ENCODE measurements at places on chromosomes 6 and 20. TPM values are rescaled to one million over a fixed set of nuclear protein-coding genes. Genes with fewer than 3 reads are reported as not detected.
A peak's percentile ranks its signal among the peaks of the same experiment; 100 is the strongest.

The TRAPPC3L gene
- not detected for total RNA-seq

The DLGAP4 gene
- total RNA-seq: 62.9 TPM

The RIPK1 gene
- total RNA-seq: 18.7 TPM

The MAS1 gene
- not detected for total RNA-seq

The CPNE1 gene
- 225 TPM for total RNA-seq

- H3K27me3 ChIP-seq: no peaks in the 10 kb centered on the region
- H3K27ac ChIP-seq: no peak overlapping the region
- DNase-seq: no peak
- H3K4me3 ChIP-seq: no peak overlapping the region
- H3K4me1 ChIP-seq: no peaks in the 10 kb centered on the region
Observed at GRCh38 chr6:96196633-96197032, 180.9 kb downstream of the FUT9 start.

GRCh38 chr6:96975852-96976251, 51.3 kb downstream of the KLHL32 start:
- H3K27ac ChIP-seq: no peak overlapping the region
- DNase-seq: no peak
- H3K27me3 ChIP-seq: no peaks in the 10 kb centered on the region

DNA sequence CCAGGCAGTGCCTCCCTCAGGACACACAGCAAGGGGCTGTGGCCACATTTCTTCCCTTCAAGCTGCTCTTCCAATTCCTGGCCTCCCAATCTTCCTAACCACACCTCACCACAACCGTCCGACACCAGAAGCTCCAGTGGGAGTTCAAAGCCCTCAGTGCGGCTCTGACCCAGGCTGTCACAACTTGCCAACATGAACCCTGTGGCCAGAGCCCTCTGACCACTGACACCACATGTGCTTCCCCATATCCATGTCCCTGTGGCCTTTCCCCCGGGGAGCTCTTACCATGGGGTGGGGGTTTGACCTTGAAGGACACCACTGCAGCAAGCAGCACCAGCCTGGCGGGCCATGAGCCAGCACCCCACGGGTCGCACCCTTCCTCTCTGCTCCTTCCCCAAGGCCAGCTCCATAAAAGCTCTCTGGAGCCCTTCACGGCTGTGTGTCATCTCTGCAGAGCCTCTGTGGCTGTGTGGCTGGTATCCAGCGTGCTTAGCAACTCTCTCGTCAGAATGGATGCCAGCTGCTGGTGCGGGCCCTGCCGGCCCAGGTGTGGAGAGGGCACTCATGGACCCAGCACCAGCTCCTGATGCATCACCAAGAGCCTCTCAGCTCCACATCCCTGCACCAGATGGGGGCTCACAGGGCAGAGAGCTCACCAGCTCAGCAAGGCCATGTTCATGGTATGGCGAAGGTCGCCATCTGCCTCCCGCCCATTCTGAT, 106.1 kb downstream of the PSMB1 start:
- no peak overlapping the region for H3K27ac ChIP-seq
- no peaks in the 10 kb centered on the region for H3K27me3 ChIP-seq
- no peak overlapping the region for H3K4me3 ChIP-seq
- no peaks in the 10 kb centered on the region for H3K4me1 ChIP-seq

DNA sequence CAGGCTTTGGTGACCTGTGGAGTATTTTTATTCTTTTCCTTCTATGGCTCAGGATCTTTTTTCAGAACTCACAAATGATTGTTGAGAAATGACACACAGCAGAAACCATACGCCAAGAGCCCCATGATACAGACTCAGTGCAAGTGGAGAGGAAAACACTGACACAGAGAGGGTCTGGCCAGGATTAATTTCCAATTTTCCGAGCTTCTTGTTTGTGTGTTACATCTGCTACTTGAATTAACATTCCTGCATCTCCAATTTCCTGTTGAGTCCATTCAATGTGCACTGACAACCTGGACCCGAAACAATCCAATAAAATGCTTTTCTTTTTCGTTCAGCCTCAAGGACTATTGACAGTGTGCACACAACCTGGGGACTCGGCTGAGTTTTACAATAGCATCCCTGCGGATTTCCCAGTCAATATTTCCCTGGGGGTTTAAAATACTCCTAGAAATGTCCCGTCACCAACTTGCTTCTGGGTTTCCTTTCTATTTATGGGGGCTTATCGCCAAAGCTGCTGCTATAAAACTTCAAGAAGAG, 4.9 kb upstream of the MLN start:
- no peaks in the 10 kb centered on the region for H3K4me1 ChIP-seq
- peaks cover 5% of the 10 kb centered on the region for H3K27me3 ChIP-seq
- H3K27ac ChIP-seq: no peak overlapping the region
- no peak overlapping the region for H3K4me3 ChIP-seq

DNA sequence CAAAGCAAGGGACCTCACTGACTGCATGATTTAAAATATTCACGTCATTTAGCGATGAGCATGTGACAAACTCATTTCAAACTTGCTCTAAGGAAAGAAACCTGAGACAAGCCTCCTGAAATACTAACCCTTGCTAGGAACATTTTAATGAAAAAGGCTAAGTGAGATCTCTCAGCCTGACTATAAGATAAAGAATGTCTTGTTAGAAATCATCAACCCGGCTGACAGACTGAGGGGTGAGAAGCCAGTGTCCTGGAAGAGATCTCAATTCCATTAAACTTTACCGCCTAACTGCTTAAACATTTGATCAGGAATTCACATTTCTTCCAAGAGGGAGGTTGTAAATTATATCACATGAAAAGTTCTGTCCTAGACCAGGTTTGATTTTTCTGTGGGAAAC, 274.8 kb upstream of the EXOC2 start:
- H3K4me3 ChIP-seq: no peak overlapping the region
- H3K27ac ChIP-seq: no peak overlapping the region
- no peak for DNase-seq
- no peaks in the 10 kb centered on the region for H3K36me3 ChIP-seq

- no peaks in the 10 kb centered on the region for H3K36me3 ChIP-seq
- H3K27ac ChIP-seq: no peak overlapping the region
- no peak overlapping the region for H3K4me3 ChIP-seq
- DNase-seq: no peak
Observed at GRCh38 chr20:44362466-44362940, 7.0 kb downstream of the HNF4A start.

GRCh38 chr6:41682497-41683272, 44.4 kb downstream of the MDFI start:
- no peaks in the 10 kb centered on the region for H3K36me3 ChIP-seq
- no peaks in the 10 kb centered on the region for H3K4me1 ChIP-seq
- no peaks in the 10 kb centered on the region for H3K27me3 ChIP-seq
- peak; percentile 60 for DNase-seq
- no peak overlapping the region for H3K27ac ChIP-seq
- no peak overlapping the region for H3K4me3 ChIP-seq

GRCh38 chr20:10492065-10492464, 57.0 kb downstream of the SLX4IP start:
- H3K4me1 ChIP-seq: peaks cover 15% of the 10 kb centered on the region
- H3K27me3 ChIP-seq: peaks cover 13% of the 10 kb centered on the region
- no peak overlapping the region for H3K27ac ChIP-seq
- no peak for DNase-seq
- no peak overlapping the region for H3K4me3 ChIP-seq

DNA sequence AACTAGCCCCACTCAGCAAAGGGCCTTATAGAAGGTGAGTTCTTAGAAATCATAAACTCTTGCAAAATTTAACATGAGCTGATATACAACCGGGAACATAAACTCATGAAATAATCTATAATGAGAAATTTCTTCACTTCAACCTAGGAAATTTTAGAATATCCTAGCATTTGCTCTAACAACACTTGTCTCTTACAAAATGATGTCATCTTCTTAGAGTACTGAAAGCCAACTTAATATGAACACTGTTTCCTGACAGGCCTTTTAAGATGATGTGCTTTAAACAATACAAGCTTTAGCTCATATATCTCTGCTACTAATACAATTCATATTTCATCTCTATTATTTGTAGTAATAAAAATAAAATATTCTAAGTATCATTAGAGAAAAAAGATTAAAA, 932 bp downstream of the PACRG start:
- no peaks in the 10 kb centered on the region for H3K36me3 ChIP-seq
- H3K4me3 ChIP-seq: no peak overlapping the region
- no peak for DNase-seq
- no peak overlapping the region for H3K27ac ChIP-seq

Data from endodermal cell (in vitro differentiated cells).